ENCODE measurements at places on chromosomes 16 and 17.

DNA sequence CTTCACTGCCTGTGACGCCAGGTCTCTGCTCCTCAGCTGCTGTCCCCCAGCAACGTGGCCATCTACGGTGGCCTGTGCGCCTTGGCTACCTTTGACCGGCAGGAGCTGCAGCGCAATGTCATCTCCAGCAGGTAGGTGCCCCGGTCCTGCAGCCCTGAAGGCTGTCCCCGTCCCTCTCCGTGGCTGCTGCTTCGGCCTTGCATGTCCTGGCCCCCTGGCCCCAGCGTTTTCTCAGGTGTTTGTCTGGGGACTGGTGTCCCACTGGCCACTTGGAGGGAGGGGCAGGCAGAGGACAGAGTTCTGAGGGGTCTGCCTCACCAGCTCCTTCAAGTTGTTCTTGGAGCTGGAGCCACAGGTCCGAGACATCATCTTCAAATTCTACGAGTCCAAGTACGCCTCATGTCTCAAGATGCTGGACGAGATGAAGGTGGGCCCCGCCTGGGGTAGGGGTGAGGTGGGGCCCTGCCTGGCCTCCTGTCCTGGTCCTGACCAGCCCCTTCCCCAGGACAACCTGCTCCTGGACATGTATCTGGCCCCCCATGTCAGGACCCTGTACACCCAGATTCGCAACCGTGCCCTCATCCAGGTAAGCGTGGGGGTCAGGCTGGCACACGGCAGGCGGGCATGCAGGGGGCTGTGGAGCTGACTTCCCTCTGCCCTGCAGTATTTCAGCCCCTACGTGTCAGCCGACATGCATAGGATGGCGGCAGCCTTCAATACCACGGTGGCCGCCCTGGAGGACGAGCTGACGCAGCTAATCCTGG is 4.4 kb downstream of the GPS1 start:
- no peak for DNase-seq

GRCh38 chr17:35641032-35641431 is 53.9 kb downstream of the AP2B1 start:
- DNase-seq = no peak

GRCh38 chr16:87853411-87854052 is 15.8 kb downstream of the SLC7A5 start:
- DNase-seq = peak; percentile 92

DNA sequence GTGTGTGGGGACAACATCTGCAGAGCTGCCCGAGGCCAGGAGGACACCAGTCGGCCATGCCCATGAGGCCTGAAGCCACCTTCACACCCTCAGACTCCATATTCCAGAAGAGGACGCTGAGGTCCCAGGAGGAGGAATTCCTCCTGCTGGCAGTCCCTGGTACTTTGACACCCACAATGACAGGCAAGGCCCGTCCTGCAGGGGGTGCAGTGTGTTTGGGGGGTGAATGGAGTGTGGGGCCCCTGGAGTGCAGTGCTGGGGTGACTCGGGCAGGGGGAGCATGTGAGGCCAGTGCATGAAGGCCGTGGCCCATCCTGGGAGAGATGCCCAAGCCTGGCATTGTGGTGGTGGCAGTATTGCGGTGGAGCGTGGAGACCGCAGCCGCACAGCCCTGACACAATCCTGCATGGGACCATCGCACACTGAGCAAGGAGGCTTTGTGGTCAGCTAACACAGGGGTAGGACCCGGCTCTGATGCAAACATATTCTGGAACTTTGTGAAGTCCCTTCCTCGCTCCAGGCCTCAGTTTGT is 52.2 kb downstream of the ZDHHC7 start:
- no peak for DNase-seq

- no peak for DNase-seq
Observed at GRCh38 chr16:88749358-88749757, 35.7 kb downstream of the PIEZO1 start.

DNA sequence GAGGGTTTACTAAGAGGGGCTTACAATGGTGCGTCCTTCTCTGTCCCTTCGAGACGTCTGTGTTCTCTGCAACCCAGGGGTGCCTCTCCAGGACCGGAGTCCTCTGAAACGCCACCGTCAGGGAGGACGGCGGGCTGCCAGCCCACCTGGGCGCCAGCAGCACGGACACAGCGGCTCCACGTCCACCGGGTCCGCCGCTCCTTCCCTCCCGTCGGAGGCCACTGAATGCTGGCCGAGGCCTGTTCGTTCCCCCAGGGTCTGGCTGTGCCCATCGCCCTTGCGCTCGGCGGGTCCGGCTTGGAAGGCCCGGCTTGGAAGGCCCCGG is 403 bp downstream of the TEPSIN start:
- DNase-seq = no peak

DNA sequence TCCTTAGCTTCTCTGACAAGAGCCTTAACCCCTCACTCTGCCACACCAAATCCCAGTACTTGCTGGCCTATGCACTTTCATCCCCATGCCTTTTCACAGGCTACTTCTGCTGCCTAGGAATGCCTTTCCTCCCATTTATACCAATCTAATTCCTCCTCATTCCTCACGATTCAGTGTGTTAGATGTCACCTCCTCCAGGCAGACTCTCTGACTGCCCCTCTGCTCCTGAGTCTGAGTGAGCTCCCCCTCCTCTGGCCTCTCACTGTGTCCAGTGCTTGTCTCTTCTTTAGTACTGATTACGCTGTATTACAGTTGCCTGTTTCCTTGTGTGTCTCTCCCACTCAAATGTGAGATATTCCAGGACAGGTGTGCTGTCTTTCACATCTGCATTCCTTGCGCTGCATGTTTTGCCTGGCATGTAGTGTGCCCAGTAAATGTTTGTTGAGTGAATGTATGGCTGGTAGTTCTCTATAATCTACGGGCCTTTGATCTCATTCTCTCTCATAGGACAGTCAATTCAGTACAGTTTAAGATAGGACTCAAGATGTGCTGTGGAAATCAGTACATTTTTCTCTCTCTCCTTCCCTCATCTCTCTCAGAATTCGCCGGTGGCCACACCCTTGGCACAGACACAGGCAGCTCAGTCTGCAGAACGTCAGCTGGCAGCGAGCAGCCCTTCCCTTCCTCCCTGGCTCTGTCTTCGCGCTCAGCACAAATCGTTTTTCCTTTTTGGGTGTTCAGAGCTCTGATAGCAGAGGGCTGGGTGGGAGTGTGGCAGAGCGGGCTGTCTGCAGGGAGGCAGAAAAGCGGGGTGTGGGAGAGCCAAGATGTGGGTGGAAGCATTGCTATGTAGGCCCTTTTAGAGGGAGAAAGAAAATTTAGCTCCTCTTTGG is 18.5 kb downstream of the ARL4D start:
- DNase-seq = no peak

- no peak for DNase-seq
Observed at GRCh38 chr17:66152756-66153155, 39.2 kb downstream of the CEP112 start.

- DNase-seq = no peak
Observed at GRCh38 chr16:55672471-55672870, 16.7 kb downstream of the SLC6A2 start.

DNA sequence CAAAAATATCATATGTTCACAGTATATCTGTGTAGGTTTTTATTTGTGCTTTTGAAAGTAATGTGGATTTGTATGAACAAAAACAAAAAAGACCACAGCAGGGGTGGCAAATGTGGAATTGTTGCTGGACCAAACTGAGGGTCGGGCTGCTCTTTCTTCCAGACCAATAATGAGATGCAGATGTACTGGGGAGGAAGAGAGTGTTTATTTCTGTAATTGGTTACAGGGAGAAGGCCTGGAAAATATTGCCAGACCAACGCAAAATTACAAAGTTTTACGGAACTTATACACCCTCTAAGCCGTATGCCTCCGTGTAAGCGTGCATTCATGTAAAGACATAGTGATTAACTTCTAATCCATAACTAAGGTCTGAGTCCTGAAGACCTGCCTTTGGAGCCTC is 353.9 kb upstream of the C16orf82 start:
- DNase-seq = no peak

GRCh38 chr17:78675316-78675616 is 98.1 kb upstream of the DNAH17 start:
- no peak for DNase-seq

DNA sequence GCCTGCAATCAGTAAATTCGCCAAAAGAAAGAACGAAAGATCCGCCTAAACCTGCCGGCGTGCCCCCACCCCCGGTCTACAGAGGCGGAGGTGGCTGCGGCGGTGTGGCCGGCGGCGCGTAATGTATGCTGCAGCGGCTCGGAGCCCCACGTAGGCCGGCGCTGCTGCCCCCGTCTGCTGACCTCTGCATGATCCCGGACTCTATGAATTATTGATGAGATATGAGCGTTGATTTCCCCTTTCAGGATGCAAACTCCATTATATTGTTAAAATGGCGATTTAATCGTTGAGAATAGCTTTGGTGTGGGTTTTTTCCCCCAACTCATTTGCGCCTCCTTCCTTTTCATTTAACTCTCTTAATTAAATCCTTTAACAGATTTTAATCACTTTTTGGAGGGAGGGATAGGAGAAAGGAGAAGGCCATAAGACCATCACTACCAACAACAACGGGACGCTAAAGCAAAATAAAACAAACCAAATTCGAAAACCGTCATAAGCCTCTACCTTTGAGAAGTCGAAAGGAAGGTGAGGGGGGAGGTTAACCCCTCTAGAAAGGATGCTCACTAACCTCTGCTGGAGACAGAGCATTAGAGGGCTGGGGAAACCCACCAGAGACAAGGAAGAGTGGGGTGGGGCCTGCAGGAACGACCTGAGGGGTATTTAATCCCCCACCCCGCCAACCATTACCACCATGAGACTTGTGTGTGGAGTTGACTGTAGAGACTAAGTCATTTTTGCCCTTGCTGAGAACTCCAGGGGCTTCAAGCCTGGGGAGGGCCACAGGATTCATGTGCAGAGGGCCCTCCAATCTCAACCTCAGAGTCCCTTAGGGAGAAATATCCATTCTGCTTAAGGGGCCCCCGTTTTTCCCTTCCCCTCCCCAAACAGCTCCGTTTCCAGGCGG is 3.4 kb downstream of the HOXB3 start:
- DNase-seq = no peak

- DNase-seq = no peak
Observed at GRCh38 chr17:323721-324571, 28.7 kb downstream of the RPH3AL start.

- no peak for DNase-seq
Observed at GRCh38 chr17:71378036-71378435, 742.8 kb upstream of the SOX9 start.

DNA sequence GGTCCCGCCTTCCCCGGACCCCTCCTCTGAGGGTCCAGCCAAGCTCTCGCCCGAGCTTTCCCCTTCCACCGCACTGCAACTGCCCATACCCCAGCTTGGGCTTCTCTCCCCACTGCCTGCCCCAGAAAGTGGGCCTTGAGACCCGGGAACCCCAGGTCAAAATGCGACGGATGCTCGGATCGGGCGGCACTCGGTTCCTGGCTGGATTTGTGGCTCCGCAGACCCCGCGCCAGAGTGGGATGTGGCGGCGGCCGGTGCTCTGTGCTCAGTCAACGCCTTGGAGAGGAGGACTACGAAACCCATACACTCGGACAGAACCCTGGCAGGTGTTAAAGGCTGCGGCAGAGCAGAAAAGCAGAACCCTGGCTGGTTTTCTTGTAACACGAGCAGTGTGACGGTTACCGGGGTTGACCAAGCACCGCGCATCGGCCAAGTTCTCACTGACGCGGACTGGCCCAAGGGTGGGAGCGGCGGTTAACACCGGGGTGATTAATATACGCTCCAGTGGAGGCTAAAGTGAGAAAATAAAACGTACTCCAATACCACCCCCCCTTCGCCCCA is 885 bp upstream of the SLFN13 start:
- no peak for DNase-seq

DNA sequence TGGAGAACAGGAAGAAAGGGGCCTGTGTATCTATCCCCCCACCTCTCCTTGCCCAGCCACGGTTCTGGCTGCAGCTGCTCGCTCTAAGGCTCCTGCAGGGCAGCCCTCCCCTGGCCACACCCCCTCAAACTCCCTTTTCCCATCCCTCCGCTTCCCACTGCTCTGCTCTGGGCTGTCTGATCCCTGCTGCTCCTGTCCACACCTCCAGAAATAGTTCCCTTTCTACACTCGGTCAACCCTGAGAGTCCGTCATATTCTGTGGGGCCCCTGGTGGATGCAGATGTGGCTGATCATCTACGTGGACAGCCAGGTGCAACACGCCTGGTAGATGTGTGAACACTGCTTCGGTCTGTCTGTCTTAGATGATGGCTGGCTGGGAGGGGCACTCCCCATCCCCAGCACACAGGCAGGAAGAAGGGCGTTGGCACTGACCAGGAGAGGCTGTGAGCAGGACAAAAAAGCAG is 19.3 kb upstream of the KRT19 start:
- no peak for DNase-seq

GRCh38 chr17:49946964-49947584 is 21.9 kb upstream of the DLX4 start:
- no peak for DNase-seq

- no peak for DNase-seq
Observed at GRCh38 chr17:78793968-78794367, 11.9 kb upstream of the CYTH1 start.

GRCh38 chr17:74807441-74807840 is 31.3 kb upstream of the NAT9 start:
- DNase-seq = no peak

GRCh38 chr17:47205419-47205963 is 3.7 kb upstream of the MYL4 start:
- DNase-seq = peak; percentile 68

- DNase-seq = no peak
Observed at GRCh38 chr16:22684574-22685458, 129.1 kb upstream of the HS3ST2 start.

GRCh38 chr16:30615358-30616091 is 5.3 kb upstream of the ZNF689 start:
- peak; percentile 94 for DNase-seq

- no peak for DNase-seq
Observed at GRCh38 chr17:42833767-42834422, 698 bp downstream of the PSME3 start.

GRCh38 chr16:82175627-82176026 is 5.6 kb upstream of the MPHOSPH6 start:
- no peak for DNase-seq

GRCh38 chr16:48409839-48410632 is 24.8 kb upstream of the SIAH1 start:
- DNase-seq = no peak

- DNase-seq = peak; percentile 14
Observed at GRCh38 chr16:70162041-70162451, 11.5 kb upstream of the CLEC18C start.

DNA sequence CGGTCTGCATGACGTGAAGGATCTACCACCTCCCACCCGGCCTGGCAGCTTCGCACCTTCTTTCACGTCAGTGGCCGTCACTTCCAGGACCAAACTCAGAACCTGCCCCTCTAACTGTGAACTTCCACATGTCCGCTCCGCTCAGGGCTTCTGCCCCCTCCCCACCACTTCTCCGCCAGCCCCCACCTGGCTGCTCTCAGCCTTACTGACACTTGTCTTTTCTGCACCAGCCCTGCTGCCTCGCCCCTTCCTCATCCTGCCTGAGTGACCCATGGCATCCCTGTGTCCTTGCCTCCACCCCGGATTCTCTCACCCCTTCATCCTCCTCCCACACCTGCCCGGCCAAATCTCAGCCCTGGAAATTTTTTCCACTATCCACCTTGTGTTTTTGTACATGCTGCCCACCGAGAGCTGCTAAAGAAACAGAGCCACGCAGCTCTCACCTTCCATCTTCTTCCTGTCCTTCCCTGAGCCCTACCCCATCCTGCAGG is 14.2 kb downstream of the PIMREG start:
- no peak for DNase-seq
